H1 (cell line): ENCODE measurements at places on chromosomes 5 and 9. TPM values are rescaled to one million over a fixed set of nuclear protein-coding genes. Genes with fewer than 3 reads are reported as not detected.

Gene SLC27A6
- polyA plus RNA-seq, result 1.7 and 4.7 TPM in 2 replicates

Gene SVEP1
- polyA plus RNA-seq, result 0.11 and 0.19 TPM in 2 replicates

Gene TRPM6
- 0.45 and 0.57 TPM in 2 replicates for polyA plus RNA-seq

Gene IZUMO3
- polyA plus RNA-seq, result not detected in 2 replicates

Gene RXRA
- 9.8 and 21.0 TPM in 2 replicates for polyA plus RNA-seq

Gene ANKRD34B
- polyA plus RNA-seq, result 0.91 and 1.5 TPM in 2 replicates

Gene HAVCR2
- 0.03 and 0.06 TPM in 2 replicates for polyA plus RNA-seq

Gene PCDH12
- polyA plus RNA-seq, result 0.05 and 0.06 TPM in 2 replicates

Gene LPAR1
- 2.8 and 5.1 TPM in 2 replicates for polyA plus RNA-seq

Gene CORO2A
- 13.7 and 15.3 TPM in 2 replicates for polyA plus RNA-seq

Gene INSL6
- not detected in 2 replicates for polyA plus RNA-seq

Gene SLCO4C1
- polyA plus RNA-seq, result 0.80 and 1.3 TPM in 2 replicates

Gene PGM5
- 0.06 TPM in 1 of 2 replicates, not detected in the other for polyA plus RNA-seq

Gene S1PR3
- polyA plus RNA-seq, result 3.7 and 4.9 TPM in 2 replicates

Gene PAEP
- polyA plus RNA-seq, result 0.19 TPM in 1 of 2 replicates, not detected in the other

Gene PRLR
- 0.41 and 0.53 TPM in 2 replicates for polyA plus RNA-seq
